ENCODE measurements at places on chromosomes 4 and X.

DNA sequence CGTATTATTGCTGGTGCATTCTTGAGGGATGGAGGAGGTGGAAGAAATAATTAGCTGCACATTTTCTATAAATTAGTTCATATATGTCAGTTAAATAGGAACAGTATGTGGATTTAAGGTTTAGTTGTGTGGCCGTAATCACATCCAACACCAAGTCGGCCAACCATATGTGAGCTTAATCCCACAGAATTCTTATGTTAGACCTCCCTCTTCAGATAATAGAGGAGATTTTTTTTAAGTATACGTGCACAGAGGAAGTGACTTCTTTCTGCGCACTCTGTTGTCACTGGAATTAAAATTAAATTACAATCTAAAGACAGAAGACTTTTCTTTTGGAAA is 2.1 kb downstream of the SEPTIN11 start:
- no peak for DNase-seq

DNA sequence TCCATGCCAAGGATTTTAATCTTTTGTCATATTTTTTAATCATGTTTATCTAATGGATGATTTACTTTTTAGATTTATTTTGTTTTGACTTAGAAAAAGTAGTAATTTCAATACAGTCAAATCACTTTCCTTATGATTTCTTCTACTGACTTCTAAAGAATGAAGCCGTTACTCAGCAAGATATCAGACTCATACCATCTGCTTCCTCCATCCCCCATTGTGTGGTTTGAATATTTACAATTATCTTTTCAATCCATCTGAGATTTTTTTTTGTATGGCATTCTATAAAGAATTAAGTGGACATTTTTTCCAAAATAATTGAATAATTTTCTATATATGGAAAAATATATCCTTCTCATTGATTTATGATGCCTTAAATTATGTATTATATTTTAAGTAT is 565.4 kb upstream of the ATOH1 start:
- no peak for DNase-seq

- no peak for DNase-seq
These were observed 37.0 kb downstream of the STK26 start for GRCh38 chrX:132059973-132060540.

DNA sequence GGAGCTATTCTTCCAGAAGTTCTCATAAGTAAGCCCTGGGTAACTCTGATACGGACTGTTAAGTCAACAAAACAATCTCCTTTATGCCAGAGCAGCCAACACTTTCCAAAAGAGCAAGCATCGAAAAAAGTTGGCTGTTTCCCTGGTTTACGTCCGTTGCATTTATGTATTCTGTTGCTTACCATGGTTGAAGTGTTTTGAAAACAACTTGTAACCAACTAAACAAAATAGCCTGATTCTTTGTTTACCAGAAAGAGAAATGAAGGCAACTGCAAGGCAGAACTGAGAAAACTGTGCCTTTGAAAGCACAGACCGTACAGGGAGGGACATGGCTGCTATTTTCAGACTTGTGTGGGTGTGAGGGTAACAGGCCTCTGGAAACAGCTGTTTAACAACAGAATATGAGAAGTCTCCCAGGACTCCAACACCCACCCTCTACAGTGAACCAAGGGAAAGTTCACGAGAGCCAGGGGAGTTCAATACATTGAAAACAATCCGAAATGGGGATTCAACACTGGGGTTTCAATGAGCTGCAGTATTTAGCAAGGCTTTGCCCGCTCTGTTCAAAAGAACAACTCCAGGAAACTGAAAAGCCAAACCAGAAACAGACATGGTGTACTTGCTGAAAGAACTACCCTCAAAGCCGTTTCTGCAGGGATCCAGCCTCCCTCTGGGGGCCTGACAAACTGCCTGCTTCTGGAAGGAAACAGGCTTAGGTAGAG is 95.8 kb upstream of the EGFL6 start:
- DNase-seq = no peak

GRCh38 chrX:31836479-31836878 is 764.6 kb upstream of the FTHL17 start:
- no peak for DNase-seq

DNA sequence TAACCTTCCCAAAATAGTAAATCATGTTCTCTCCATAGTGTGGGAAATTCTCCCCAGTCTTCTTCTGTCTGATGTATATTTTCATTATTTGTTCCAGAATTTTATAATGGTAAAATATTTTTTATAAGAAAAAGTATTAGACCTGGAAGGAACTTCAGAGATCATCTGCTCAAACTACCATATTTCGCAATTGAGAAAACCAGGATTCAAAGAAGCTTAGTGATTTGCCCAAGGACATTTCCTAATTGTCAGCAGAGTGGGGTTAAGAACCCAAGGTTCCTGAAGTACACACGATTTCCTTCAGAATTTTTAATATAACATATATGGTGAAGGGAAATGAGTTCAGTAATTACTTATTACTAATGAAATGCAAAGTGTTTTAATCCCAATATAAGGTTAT is 24.1 kb downstream of the OCIAD1 start:
- DNase-seq = no peak

DNA sequence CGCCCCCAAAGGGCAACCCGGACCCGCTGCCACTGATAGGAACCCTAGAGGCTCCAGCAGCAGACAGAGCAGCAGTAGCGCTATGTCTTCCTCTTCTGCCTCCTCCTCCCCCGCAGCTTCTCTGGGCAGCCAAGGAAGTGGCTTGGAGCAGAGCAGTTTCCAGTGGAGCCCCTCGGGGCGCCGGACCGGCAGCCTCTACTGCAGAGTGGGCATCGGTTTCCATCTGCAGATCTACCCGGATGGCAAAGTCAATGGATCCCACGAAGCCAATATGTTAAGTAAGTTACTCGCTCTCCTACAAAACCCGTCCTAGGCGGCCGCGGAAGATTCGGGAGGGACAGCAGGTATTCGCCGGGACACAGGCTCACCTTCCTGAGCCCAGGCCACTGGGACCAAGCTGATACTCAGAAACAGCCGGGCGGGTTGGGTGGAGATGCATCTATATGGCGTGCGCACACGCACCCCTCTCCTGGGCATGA is 477 bp downstream of the FGF5 start:
- no peak for DNase-seq

DNA sequence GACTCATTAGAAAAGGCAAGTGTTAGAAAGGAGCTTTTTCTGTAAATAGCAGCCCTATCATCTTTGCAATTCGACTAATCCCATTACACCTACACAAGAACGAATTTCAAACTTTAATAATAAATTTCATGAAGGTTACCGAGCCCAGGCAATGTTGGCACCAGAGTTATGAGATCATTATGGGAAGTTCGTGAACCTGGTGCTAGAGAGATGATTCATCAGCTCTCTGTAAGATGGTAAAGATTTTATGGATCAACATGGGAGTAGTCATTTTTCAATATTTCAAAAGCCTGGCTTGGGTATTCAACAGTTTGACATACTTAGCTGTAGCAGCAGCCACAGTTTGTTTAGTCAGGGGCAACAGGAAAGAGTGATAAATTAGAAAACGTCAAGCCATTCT is 35.8 kb downstream of the AMELX start:
- no peak for DNase-seq

DNA sequence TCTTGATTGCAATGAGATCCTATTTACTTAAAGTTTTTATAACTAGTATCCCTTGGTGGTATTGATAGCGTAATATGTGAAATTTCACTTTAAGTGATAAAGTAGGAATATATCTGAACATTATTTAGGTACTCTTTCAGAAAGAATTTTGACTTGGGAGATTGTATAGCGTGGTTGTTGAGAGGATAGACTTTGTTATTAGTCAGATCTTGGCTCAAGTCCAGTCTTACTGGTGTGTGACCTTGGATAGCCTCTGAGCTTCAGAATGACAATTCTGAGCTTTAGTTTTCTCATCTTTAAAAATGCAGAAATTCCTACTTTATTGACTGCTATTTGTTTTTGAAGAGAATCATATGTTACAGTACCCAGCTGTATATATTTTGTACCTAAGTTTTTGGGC is 32.6 kb downstream of the DCK start:
- no peak for DNase-seq

DNA sequence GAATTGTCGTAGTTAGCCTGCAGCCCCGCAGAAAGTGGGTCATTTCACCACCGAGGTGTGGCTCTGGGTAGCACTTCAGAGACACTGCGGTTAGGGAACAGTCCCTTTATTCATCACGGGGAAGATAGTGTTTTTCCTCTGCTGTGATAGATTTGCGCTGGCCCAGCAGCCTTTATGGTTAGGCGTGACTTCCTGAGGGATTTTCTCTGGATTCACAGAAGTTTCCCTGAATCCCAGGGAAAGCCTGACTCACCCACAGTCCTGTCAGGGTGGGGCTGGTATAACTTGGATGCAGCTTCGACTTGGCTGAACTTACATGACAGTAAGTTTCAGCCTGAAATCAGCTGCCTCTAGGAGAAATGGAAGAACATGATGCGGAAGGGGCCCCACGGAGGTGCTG is 196.3 kb upstream of the HHIP start:
- no peak for DNase-seq

Measured in cortex of kidney (tissue), 1 donor.